ENCODE measurements at places on chromosomes 3 and 15.
A peak's percentile ranks its signal among the peaks of the same experiment; 100 is the strongest.

- DNase-seq: no peak
- no peak overlapping the region for H3K4me3 ChIP-seq
- no peaks in the 10 kb centered on the region for H3K27me3 ChIP-seq
- H3K36me3 ChIP-seq: no peaks in the 10 kb centered on the region
- H3K27ac ChIP-seq: no peak overlapping the region
These were observed 669.1 kb downstream of the CADM2 start for GRCh38 chr3:85627932-85628331.

DNA sequence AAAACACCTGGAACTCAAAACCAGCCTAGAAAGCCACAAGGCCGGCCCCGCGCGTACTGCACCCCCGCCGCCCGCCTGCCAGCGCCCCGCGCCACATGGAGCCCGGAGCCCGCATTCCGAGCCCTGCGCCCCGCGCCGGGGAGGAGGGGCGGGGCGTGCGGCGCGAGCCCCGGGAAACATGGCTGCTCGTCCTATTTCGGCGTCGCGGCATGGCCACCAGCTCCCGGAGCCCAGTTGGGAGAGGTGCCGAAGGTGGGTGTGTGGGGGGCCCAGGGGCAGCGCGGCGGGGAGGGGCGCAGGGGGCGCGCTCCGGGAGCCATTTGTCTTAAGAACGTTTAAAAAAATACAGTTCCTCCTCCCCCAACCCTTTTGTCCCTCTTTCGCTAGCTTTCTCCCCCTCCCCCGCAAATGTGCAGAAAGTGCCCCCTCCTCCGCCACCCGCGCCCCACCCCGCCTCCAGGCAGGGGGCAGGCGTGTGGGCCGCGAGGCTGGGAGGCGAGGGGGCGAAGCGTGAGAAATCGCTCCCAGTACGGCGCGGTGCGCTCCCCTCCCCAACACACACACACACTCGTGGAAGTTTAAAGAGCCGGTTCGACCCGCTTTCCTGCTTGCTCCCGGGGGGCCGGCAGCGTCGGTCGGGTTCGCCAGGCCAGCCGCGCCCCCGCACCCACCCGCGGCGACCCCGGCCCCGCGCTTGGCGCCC lies 2.5 kb downstream of the ANP32A start:
- DNase-seq: peak; percentile 88
- H3K27ac ChIP-seq: peak overlapping the region; percentile 94
- peaks cover 13% of the 10 kb centered on the region for H3K36me3 ChIP-seq
- peak overlapping the region; percentile 95 for H3K4me3 ChIP-seq
- H3K4me1 ChIP-seq: peaks cover 44% of the 10 kb centered on the region

DNA sequence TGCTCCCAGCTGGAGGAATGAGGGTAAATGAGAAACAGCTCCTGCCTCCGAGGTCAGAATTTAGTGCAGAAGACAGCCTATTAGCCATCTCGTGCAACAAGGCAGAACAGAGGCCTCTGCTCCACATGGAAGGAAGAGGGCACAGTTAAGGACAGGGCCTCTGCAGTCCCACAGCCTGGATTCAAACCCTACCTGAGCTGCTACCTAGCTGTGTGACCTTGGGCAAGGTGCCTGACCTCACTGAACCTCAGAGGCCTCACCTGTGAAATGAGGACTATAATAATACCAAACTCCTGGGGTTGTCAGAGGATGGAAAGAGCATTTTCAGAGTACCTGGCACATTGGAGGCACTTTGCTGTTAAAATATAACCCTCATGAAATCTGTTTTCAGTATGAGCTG lies 285.7 kb upstream of the CTNNB1 start:
- no peak for DNase-seq
- no peak overlapping the region for H3K27ac ChIP-seq
- no peaks in the 10 kb centered on the region for H3K4me1 ChIP-seq
- H3K36me3 ChIP-seq: no peaks in the 10 kb centered on the region
- H3K4me3 ChIP-seq: no peak overlapping the region

GRCh38 chr15:83014205-83014653 lies 2.8 kb upstream of the C15orf40 start:
- peaks cover 27% of the 10 kb centered on the region for H3K36me3 ChIP-seq
- peak; percentile 49 for DNase-seq
- H3K27ac ChIP-seq: no peak overlapping the region
- H3K4me3 ChIP-seq: no peak overlapping the region
- no peaks in the 10 kb centered on the region for H3K27me3 ChIP-seq

DNA sequence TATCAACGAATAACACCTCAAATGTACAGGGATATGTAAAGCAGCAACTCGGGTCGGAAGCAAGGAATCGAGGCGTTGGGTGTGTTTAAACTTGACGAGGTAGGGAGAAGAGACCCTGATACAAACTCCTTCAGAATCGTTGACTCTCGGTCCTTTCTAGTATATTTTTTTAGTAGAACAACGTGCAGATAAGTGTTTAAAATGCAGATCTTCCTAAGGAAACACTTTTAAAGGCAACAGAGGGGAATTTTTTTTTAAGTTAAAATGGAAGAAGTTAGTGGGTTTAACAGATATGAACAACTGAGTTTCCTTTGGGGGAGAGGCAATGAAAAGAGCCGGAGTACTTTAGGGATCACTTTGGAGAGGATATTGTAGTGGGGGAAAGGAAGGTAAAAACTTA lies 1.1 kb upstream of the KPNA4 start:
- no peak for DNase-seq
- peaks cover 41% of the 10 kb centered on the region for H3K4me1 ChIP-seq
- H3K36me3 ChIP-seq: peaks cover 25% of the 10 kb centered on the region
- H3K4me3 ChIP-seq: peak overlapping the region; percentile 78
- no peaks in the 10 kb centered on the region for H3K27me3 ChIP-seq
- no peak overlapping the region for H3K27ac ChIP-seq

DNA sequence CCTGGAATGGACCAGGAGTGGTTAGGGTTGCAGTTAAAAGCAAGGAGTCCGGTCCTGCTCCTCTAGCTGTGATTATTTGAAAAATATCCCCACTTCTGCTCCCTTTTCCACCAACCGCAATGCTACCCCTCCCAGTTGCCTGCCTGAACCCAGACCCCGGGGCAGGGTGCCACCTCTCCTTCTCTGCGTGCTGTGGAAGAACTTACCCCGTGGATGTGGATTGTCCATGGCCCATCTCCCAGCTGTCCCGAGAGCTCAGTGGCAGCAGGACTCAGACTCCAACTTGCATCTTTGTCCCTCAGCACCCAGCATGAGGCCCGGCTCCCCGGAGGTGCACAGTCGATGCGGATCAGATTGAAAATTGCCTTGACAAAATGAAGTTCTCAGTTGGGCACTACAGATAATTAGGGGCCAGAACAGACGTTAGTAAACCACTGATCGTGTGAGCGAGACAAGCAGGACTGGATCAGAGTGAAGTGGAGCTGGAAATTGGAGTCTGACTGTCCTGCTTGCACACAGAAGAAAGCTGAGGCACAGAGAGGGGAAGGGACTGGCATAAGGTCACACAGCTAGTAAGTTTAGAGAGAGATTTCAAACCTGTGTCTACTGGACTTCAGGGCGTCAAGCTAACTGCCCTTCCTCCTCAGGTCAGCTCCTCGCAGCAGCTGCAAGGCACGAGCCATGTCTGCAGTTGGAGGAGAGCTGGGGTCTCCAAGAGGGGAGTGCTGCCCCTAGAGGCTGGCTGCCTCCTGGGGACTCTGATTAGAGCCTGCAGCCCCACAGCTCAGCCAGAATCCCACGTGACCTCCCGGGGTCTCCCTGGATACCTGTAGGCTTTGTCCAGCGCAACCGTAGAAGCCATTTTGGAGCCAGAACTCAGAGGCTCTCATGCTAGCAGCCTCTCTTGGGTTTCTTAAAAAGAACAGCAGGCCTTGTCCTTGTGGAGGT lies 14.7 kb downstream of the SLC6A1 start:
- H3K36me3 ChIP-seq: no peaks in the 10 kb centered on the region
- H3K4me1 ChIP-seq: peaks cover 4% of the 10 kb centered on the region
- H3K4me3 ChIP-seq: no peak overlapping the region
- DNase-seq: no peak
- no peaks in the 10 kb centered on the region for H3K27me3 ChIP-seq

GRCh38 chr3:152278756-152279427 lies 10.2 kb downstream of the MBNL1 start:
- H3K27me3 ChIP-seq: no peaks in the 10 kb centered on the region
- peaks cover 97% of the 10 kb centered on the region for H3K4me1 ChIP-seq

Measured in Karpas-422 (cell line).